ENCODE measurements at places on chromosomes 3 and 15.

DNA sequence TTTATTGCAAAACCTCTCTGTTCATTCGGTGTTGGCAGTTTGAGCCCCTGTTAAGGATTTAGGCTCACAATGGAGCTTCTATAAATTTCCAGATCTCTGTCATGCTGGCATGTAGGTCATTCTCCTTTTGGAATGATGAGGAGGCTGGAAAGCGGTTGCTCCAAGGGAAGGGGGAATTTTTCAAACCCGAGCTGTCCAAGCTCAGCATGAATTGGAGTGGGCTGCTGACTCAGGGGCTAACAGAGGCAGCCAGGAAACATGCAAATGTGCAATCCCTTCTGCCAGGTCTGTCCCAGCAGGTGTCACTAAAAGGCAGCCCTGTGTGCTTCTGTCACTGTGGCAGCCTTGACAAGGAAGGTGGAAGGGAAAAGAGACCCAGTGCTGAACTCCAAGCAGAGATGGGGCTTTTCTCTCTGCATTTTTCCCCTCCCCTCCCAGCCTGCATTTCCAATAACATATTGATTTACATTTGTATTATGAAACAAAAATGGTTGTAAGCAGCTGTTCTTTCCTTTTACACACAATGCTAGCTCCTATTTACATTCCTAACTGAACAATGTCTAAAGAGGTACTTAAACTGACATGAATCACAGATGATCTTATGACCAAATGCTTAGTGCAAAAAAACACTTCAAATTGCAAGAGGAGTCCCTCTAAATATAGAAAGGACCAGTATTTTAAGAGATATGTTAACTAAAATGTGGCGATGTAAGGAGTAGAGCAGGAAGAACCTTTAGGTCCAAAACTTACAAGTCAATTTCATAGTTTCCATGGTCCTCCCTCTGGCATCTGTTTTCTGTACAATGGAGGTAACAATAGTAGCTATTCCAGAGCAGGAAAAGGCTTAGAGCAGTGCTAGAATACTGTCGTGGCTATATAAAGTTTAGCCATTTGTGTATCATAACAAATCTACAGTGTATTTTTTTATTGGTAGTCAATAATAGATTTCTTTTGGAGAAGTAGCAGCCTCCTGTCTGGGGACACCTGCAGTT, 84.5 kb upstream of the ATP10A start:
- DNase-seq, result no peak

DNA sequence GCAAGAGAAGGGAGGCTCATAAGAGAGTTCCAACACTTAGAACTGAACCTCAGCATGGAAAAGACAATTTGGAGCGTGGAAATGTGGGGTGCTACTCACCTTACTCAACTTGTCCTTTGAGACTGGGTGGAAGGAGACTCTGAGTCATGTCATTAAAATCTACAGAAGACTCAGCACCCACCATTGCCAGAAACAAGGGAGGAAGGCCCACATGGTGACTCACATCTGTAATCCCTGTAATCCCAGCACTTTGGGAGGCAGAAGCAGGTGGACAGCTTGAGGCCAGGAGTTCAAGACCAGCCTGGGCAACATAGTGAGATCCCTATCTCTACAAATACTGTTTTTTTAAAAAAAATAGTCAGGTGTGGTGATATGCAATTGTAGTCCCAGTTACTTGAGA, 161.9 kb upstream of the UBE3A start:
- no peak for DNase-seq

DNA sequence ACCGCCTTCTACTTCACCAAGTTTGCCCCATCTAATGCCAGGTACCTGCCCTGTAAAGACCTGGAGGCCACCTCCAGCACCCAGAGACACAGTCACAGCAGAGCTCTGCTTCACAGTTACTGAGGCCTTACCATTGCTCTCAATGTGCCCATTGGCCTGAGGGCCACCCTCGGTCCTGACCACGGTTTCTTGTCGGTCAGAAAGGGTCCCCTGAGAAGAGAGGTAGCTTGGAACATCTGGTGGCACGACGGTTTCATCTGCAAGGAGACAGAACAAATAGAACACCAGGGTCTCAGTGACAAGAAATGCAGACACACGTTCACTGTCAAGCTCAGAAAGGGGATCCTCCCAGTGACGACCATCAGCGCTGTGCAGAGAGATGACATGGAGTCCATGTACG, 118.7 kb downstream of the LRIG1 start:
- DNase-seq, result no peak

DNA sequence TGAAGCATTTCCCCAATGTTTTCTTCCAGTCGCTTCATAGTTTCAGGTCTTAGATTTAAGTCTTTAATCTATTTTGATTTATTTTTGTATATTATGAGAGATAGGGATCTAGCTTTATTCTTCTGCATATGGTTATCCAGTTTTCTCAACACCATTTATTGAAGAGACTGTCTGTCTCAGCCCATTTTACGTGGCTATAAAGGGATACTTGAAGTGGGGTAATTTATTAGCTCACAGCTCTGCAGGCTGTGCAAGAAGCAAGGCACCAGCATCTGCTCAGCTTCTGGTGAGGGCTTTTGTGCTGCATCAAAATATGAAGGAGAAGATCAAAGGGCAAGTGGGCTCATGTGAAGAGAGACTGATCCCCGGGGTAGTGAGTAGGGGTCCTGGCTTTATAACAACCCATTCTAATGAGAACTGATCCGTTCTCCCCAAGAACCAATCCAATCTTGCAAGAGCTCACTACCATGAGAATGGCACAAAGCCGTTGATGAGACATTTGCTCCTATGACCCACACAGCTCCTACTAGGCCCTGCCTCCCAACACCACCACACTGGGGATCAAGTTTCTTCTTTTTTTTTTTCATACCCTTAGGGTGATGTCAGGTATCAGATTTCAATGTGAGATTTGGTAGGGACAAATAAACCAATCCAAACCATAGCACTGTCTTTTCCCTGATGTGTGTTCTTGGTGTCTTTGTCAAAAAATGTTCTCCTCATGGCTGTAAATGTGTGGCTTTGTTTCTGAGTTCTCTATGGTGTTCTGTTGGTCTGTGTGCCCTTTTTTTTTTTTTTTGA, 63.2 kb downstream of the IQGAP1 start:
- DNase-seq, result no peak

- DNase-seq, result no peak
Measured at GRCh38 chr3:191246630-191247029, 47.6 kb downstream of the OSTN start.

DNA sequence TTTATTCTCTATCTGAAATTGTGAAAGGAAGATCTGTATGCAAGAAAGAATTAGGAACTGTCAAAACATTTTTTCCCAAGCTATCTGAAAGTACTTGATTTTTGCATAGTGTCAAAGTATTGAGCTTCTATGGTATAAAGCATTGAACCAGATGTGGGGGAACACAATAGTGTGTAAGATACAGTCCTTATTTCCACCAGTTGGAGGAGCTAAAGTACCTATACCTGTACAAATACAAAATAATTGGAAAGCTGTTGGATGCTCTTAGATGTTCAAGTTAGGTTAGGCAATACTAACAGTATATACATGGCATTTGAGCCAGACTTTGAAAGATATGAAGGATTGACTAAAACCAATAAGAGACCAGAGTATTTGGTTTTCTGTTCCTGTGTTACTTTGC, 148.4 kb downstream of the B3GALNT1 start:
- DNase-seq, result no peak

DNA sequence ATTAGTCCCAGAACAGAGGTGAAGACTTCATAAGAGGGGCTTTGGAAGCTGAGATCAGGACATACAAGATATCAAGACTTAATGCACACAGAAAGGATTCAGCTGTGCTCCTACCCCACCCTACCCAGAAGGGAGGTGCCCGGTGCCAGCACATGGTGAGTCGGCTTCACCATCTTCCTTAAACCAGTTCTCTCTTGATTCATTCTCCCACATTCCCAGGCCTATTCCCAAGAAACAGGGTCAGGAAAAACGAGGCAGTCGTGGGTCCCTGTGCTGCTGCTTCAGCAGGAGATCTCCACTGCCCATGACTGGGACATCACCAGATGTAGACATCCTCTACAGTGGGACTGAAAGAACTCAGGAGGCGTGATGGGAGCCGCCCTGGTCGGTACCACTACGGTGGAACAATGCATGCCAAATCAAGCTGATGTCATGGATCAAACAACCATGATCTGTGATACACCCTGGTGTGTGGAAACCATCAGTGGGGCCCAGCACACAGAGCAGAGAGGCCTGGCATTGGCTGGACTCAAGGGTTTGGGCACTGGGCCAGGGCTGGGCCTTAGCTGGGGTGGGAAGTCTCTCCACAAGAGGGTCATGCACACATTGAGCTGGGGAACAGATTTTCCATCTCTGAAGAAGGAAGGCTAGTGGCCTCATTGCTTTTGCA, 41.9 kb downstream of the CCDC12 start:
- no peak for DNase-seq

DNA sequence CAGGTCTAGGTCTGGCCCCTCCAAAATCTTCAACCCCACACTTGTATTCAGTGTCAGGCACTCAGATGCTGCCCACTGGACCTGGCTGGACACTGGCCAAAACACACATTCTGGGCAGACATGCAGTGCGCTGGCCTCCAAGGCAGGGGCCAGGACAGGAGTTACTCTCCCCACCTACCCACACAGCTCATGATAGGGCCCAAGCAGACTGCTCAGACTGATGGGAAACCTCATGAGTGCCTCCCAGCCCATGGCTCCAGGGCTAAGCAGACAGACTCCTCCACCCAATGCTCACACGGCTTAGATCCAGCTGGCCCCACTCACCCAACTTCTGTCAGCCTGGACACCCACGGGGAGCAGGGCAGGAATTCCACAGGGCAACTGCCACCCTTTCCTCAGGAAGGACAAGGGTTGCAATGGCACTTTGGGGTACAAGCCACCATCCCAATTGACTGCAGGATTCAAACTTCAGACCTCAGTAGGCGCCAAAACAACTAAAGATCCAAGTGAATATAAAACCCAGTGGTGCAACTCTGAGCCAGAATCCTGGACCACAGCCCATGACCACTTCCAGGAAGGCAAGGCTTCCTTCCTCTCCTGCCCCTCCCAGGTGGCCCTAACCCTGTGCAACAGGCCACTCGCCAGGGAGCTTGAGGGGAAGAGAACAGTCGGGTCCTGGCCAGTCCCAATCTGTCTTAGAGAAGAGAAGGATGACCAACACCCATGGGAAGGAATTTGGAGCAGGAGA, 1.4 kb downstream of the LTF start:
- DNase-seq, result no peak

DNA sequence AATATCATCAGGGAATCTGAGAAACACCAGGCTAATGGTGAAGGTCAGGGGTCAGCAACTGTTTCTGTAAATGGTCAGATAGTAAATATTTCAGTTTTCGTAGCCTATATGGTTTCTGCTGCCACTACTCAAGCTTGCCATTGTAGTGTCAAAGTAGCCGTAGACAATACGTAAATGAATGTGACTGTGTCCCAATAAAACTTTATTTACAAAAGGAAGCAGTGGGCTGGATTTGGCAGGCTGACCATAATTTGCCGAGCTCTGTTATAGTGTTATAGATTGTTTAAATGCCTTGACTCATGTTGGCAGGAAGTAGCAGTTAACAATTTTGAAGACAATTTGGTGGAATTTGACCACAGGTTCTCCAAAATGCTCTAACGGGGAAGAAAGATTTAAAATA, 548.2 kb downstream of the FOXP1 start:
- DNase-seq, result no peak

All from activated naive CD4-positive, alpha-beta T cell treated with anti-CD3 and anti-CD28 coated beads, Interleukin-2, amount 10 ng/mL, durations not matched to agents 7 days and 5 days (primary cell).